ENCODE measurements at places on chromosomes 6 and 20. TPM values are rescaled to one million over a fixed set of nuclear protein-coding genes. Genes with fewer than 3 reads are reported as not detected.

PRSS35 gene
- total RNA-seq = 0.08 TPM

TNFRSF21 gene
- total RNA-seq = 34.3 TPM

SLC22A7 gene
- not detected for total RNA-seq

NECAB3 gene
- total RNA-seq = 13.8 TPM

CPXM1 gene
- not detected for total RNA-seq

RCAN2 gene
- total RNA-seq = not detected
